ENCODE measurements at places on chromosomes 4 and X.

DNA sequence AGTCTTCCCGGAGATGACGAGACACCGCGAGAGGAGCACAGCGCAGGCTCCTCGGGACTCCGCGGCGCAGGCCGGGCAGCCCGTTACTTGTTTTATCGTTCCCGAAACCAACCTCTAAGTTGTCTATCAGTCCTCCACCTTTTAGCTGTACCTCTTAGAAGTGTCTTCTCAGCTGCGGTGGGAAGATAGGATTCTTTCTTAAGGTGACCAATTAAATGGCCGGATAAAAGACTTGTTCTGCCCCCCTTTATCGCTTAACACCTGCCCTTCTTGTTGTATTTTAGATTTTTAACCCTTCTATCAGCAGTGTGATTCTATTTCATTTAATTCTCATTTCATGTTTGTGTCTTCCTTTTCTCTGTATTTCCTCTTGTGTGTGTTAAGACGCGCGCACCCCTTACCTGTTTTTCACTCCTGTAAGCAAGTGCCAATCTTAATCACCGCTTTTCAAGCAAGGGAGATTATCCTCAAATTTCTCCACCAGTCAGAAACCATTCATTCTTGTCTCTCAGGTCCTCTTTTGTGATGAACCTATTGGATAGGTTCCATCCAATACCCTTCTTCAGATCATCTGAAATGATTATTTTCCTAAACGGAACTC, at the start of gene SLC9B2:
TSS of gene SLC9B2 (minus strand) at position 15 of the 601 bp plus-strand sequence. CDS start 9,211 bp downstream, outside the sequence.
- DNase-seq: no peak

DNA sequence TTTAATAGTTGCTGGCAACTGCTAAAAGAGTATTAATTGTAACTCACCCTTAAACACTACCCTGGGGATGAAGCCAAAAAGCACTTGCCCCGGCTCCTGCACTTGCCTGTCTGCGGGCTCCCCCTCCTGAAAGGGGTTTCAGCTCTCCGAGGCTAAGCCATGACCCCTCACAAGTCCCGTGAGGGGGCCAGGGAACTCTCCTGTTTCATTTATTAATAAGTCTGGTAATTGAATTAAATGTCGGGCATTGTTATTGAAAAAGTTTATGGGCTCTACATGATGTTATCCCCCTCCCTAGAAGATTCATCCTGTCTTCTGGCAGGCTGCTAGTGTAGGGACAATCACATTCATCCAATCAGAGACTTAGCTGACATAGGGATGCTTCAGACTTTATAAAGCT, 23.3 kb downstream of the GSPT2 start:
- DNase-seq: no peak

- DNase-seq: no peak
These were observed 773 bp downstream of the DAPP1 start for GRCh38 chr4:99817309-99817890.

DNA sequence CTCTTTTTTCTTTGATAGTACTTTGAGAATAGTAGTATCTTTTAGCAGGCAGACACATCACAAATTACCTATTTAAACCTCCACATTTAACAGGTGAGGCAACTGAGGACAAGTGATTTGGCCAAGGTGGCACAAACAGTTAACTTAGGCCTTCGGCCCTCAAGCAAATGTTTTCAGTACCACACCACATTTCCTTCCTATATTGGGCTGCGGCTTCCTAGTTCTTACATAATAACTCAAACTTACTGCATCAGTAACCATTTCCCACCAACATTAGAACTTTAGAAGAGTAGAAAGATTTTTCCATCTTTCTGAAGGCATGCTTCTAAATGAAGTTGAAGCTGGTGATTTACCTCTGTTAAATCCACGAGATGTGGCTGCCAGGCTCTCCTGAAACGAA, 63.2 kb upstream of the SLC4A4 start:
- no peak for DNase-seq

DNA sequence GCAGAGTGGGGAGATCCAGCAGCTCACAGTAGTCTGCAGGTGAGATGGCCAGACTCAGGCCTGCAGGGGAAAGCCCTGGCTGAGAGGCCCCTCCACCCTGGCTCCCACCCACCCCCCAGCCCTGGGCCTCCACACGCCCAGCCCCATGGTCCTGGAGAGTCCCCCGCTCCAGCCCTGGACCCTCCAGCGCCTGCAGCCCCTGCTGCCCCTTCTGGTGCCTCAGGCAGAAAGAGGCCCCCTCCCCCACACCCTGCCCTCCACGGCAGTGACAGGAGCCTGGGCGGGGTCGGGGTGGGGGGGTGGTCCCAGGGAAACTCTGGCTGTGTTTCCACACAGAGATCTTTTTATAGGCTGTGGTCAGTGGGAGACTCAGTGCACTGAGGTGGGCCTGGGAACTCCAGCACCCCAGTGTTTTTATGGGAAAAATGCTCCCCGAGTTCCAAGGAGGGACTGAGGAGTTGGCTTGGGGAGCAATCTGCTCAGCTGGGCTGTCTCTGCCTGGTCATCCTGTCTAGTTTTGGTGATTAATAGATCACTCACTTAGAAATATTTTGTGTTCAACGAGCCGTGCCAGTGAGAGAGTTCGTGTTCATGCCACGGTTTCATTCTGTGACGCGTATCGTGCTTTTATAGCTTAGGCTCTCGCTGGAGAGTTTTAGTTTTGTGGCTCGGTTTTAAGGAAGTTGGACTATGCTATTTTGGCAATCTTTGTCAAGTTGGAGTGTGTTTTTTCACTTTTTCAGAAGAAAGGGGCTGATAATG, 53.1 kb upstream of the HGFAC start:
- no peak for DNase-seq

GRCh38 chr4:85928775-85929591, 430.9 kb downstream of the MAPK10 start:
- DNase-seq: no peak

GRCh38 chr4:146763560-146763959, 124.9 kb downstream of the POU4F2 start:
- no peak for DNase-seq

DNA sequence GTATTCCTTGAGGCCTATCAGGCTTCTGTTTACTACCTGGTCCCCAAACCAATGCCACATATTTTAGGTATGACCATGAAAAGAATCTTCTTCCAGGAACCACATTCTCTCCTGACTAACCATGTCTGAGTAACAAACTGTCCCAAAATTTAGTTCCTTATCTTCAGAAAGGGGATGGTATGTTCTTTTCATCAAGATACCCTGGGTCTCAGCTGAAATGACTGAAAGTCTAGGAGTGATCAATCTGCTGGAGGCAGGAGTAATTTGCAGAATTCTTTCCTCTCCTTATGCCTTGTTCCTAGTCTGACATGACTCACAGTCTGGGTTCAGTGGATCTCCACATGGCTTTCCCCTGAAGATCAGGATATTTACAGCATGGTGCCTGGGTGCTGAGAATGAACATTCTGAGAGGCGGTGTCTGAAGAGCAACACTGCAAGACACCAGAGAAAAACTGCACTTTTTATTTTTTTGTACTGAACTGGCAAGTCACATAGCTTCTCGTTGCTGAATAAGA, 665.5 kb downstream of the TLL1 start:
- DNase-seq: no peak

DNA sequence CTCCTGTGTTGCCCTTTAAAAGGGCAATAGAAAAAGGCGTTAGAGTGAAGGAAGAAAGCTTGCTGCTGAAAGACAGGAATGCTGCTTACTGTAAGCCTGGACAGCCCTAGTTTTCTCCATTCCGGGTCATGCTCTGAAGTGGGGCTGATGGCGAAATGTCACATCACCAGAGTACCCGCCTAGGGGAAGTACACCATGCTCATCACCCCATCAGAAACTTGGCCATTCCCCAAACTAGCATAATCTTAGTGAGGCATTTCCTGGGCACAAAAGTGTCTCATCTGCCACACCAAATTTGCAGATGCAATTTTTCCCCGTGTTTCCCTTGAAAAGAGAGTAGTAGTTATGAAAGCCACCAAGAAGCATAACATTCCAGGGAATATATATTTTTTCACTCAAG, 47.8 kb upstream of the CAMK2D start:
- peak; percentile 45 for DNase-seq

DNA sequence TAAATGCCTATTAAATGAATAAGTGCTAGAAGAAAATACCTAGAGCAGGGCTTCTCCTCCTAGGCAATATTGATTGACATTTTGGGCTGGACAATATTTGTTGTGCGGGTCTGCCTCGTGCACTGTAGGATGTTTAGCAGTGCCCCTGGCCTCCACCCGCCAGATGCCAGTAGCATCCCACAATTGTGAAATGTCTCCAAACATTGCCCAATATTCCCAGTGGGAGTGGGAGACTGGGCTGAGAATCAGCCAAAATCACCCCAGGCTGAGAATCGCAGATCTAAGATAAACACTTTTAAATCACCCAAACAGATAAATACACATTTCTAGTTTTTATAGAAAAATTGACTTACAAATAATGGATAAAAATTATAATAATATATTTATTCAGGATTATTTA, 916.2 kb upstream of the LCORL start:
- DNase-seq: no peak

GRCh38 chrX:12241026-12241425, 102.8 kb downstream of the FRMPD4 start:
- DNase-seq: no peak
